ENCODE measurements at places on chromosomes 5 and 9.

- DNase-seq = no peak
Measured at GRCh38 chr5:142395334-142395733, 70.5 kb upstream of the SPRY4 start.

- no peak for DNase-seq
Measured at GRCh38 chr5:50965654-50966375, 299.4 kb downstream of the PARP8 start.

DNA sequence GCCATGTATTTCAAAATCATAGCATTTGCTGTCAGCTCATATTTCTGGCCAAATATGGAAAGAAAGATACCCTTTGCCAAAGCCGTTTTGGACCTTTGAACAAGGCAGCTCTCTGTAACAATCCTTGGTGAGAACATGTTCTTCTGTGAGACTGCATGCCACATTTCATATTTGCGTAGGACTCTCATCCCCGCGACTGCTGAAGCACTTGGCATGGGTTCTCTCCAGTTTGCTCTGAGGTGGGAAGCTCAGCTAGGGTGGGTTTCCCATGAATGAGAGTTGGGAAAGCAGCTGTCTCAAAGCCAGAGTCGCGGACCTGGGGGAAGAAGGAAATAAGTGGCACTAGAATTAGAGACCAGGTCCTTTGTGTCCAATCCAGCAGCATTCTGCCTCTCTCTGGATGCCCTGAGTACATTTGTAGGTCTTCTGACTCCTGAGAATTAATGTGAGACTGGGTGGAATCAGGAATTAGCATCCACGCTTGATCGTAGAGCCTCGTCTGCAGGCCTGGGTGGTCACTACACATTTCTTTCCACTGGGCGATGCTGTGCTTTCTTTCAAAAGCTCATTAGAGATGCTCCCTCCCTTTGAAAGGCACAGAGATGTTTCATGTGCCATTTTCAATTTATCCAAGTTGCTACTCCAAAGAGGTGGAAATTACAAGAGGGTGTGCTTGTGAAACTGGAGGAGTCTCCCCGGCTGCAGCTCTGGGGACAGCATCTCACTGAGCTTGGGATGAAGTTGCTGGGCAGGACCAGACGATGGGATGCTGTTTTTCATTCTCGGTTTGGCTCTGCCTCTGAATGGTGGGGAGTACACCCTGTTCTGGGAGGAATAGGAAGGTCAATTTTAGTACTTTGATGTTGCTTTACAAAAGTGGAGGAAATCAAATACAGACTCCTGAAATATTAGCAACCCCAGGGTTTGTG is 197.2 kb downstream of the GADD45G start:
- no peak for DNase-seq

GRCh38 chr5:84696651-84697050 is 312.0 kb upstream of the EDIL3 start:
- DNase-seq = no peak

GRCh38 chr9:125989090-125989501 is 241.9 kb downstream of the PBX3 start:
- no peak for DNase-seq

GRCh38 chr9:120210274-120210673 is 369.7 kb downstream of the CDK5RAP2 start:
- no peak for DNase-seq

- DNase-seq = no peak
Measured at GRCh38 chr5:95508550-95508949, 46.2 kb downstream of the SKIC3 start.

DNA sequence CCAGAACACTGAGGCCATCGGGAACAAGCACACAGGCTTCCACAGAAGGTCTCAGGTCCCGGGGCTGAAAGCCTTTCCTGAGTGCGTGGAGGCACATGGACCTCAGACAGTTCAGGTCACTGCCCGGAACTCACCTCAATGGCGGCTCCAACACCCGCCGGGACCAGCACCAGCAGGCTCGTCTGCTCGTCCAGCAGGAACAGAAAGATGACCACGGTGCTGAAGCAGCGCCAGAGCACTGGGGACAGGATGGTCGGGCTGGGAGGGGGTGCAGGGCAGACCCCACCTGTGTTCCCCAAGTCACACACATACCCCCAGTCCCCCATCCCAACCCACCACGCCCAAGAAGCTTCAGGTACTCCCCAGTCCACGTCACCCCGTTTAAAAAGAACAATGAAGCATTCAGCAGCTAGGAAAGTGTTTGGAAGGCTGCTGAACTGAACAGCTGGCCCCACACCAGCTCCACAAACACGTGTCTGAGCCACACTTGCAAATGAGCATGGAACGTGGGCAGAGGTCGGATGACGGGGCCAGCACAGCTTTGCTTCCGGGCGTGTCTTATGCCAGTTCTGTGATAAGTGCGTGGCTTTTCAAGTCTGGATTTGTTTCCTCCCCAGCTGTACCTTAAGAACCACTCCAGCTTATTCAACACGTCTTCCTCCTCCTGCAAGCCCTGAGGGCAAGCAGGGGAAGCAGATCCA is 14.6 kb downstream of the CLPTM1L start:
- DNase-seq = no peak

DNA sequence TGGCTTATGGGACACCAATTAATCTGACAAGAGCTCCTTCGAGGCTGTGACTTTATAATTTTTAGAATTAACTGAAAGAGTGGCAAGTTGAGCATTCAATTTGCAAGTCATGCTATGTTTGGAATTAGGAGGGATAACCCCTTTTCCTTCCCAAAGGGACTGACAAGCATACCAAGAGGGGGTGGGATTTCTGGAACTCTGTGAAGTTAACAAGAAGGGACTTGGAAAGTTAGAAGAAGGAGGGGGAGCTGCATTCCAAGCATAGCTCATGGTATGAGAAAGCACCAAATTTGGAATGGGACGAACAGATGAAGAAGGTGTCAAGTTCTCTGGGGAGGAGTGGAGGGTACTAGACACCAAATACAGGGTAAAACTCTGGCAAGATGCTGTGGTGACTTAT is 8.9 kb upstream of the PALM2AKAP2 start:
- DNase-seq = no peak

DNA sequence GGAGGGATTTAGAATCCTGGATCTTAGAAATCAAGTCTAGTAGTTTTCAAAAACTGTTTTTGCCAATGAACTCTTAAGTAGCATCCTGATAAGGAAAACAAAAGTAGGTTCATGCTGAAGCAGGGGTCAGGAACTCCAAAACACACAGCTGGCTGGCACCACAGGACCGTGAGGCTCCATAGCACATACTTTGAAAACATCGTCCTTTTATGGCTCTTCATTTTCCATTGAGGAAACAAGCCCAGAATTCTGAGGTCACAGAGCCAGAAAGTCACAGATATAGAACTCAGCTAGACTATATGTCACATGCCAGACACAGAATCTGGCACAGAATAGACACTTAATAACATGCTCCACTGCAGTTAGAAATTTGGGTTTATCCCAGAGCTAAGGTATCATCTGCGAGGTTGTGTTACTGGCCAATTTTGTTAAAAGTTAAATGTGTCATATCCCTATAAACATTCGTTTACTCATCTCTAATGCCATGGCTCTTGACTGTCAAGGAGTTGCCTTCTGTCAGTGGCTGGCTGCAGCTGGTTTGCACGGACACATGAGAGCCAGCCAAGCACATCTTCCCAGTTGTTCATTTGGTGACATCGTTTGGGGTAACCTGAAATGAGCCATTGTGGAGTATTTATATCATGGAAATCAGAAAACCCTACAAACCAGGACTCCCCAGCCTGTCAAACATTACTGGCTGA is 58.8 kb downstream of the FAM78A start:
- DNase-seq = no peak

DNA sequence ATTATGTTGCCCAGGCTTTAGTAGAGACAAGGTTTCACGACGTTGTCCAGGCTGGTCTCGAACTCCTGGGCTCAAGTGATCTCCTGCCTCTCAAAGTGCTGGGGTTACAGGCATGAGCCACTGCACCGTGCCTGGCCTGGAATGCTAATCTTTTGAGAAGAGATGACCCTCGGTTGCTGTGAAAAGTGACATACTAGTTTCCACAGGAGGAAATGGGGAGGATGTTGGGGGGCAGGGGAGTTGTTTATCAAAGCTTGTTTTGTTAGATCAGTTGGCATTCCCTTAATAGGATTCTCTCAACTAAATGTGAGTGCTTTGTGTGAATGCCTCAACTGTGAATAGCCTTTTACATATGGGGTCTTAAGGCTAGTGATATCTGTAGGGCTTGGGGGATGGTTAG is 16.4 kb upstream of the MATR3 start:
- no peak for DNase-seq

DNA sequence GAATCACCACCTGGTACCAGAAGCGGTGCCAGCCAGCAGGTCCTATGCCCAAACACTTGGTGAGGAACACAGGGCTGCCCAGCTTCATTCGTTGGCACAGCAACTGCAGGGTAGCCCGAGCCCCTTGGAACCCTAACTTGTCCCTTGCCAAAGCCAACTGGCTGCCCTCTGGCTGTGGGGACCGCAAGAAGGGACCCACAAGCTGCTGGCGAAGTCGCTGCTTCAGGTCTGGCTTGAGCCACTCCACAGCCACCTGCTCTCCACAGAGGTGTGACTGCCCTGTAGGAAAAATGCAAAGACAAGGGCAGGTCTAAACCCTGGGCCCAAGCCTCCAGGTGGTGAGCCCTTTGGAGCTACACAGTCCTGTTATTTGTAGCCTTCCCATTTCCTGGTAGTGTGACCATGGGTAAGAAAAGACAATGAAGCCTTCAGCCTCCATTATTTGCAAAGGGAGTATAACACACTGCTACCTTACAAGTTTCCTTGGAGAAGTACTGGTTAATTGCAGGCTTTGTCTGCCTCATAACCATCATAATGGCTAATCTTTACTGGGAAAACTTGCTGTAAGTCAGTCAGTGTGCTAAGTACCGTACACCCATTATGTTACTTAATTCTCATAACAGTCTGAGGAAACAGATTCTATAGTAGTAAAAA is 1.8 kb downstream of the DND1 start:
- no peak for DNase-seq

DNA sequence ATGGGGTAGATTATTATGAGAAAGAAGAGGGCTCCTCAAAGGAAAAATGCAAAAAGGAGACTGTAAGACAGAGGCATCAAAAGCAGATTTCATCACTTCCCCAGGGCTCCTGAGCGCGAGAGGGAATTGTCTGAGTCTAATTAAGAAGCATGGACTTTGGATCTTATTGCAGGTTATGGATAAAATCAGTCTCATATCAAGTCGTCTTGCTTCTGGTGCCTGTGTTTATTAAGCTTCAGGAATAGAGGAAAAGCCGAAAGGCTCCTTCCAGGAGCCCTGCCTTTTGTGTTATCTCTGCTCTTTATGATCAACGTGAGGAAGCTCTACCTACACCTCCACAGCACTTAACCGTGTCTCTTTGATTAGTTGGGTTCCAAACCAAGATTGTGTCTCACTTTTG is 25.0 kb upstream of the SEMA5A start:
- DNase-seq = no peak

DNA sequence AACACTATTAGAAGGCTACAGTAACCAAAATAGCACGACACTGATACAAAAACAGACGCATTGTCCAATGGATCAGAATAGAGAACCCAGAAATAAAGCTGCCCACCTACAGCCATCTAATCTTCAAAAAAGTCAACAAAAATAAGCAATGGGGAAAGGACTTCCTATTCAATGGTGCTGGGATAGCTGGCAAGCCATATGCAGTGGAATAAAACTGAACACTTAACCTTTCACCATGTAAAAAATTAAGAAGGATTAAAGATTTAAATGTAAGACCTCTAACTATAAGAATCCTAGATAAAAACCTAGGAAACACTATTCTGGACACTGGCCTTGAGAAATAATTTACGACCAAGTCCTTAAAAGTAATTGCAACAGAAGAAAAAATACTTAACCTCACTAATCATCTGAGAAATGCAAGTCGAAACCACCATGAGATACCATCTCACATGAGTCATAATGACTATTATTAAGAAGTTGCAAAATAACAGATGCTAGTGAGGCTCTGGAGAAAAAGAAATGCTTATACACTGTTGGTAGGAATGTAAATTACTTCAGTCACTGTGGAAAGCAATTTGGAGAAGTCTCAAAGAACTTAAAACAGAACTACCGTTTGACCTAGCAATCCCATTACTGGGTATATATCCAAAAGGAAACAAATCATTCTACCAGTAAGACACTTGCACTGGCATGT is 203.3 kb upstream of the CDH9 start:
- peak; percentile 79 for DNase-seq

- no peak for DNase-seq
Measured at GRCh38 chr5:180799194-180799593, 3.4 kb downstream of the MGAT1 start.

DNA sequence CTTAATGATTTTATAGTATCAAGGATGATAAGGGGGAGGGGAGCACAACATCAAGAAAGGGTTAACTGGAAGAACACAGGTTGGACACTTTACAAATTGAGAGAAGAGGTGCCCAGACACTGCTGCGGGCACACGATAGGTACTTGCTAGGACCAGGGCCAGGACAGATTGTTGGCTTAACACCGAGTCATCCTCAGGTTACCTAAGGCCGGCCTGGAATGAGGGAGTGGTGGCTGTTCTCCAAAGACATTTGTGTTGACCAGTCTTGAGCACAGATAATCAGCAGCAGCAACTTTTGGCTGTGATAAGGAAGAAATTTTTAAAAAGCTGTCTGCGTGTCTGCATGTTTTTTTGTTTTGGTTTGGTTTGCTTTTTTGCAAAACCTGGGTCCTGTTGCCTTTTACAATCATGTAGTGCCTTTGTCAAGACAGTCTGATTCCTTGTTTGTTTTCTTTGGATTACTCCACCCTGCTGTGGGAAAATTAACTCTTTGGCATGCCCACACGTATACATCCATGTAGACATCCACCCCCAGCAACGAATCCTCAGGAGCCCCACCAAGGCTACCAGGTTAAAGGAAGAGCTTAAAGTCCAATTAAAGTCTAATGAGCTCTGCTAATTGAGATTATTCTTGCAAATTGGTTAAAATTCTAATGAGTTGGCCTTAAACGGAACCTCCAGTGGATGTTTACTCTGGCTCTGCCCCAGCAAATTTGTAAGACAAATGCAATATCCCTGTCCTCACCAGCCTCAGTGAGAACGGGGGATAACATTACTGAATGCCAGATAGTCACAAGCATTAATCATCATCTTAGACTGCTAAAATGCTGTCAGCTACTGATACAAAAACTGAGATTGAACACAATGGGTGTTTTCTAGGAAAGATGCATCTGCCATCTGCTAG is 382.3 kb downstream of the ACTL7B start:
- DNase-seq = no peak

DNA sequence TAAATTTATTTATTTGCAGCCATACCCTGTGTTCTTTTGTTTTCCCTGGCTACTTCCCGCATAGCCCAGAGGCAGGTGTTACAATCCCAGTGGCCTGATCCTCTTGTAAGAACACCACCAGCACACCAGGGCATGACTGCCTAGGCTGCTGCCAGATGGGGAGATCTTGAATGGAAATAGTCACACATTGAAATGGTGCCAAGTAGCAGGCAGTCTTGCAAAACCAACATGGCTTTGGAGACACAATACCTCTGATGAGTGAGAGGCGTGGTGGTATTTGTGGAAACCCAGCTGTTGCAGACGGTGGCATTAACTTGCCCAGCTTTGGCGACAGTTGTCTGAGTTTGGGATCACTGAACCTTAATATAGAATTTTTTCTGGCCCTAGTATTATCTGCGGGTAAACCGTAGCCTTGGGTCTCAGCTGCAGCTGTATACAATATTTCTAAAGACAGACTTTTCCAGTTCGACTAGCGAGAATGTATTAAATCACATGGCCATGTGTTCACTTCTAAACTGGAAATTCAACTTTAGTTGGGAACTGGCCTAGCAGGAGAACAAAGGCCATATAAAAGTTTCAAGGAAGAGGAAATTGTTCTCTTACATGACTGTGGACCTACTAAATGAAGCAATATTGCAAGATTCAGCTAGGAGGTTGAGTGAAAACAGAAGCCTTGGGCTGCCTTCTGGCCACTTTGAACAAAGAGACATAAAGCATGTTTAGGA is 277.0 kb downstream of the SMARCA2 start:
- DNase-seq = no peak

- no peak for DNase-seq
Measured at GRCh38 chr5:169757016-169757415, 119.9 kb downstream of the DOCK2 start.
